SHP77 treated with DMSO at 0.1 percent for 48 hours (cell line): ENCODE measurements at places on chromosomes 5 and 9.

- no peak for DNase-seq
These were observed 42.6 kb upstream of the RNF38 start for GRCh38 chr9:36442710-36443109.

GRCh38 chr5:74624931-74625505 lies 15.5 kb downstream of the ENC1 start:
- DNase-seq: no peak

DNA sequence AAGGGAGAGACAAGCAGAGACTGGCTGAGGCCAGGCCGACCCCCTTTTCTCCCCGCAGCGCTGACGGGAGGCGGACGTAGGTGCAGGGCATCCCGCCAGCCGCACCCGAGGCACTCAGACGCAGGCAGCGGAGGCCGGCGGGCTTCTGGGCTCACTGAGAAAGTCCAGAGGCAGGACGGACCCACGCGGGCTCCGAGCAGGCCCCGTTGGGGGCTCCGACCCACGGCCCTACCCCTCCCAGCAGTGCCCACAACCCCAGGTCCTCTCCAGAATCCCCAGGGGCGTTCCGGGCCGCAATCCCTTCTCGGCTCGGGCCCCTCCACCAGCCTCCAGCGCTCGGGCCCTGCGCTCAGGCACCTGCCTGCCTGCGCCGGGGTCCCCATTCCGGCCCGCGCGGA lies 543 bp downstream of the MTMR12 start:
- peak; percentile 32 for DNase-seq

DNA sequence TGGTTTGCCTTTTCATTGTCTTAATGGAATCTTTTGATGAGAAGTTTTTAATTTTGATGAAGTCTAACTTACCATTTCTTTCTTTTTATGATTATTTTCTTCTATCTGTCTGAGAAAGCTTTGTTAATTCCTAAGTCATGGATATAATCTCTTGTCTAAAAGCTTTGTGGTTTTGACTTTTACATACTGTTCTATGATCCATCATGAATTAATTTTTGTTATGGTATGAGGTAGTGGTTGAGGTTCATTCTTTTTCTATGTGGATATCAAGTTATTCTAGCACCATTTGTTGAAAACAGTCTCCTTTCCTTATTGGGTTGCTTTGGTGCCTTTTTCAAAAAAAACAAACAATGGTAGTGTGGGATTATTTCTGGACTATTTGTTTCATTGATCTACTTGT lies 20.4 kb downstream of the FBXO10 start:
- no peak for DNase-seq

DNA sequence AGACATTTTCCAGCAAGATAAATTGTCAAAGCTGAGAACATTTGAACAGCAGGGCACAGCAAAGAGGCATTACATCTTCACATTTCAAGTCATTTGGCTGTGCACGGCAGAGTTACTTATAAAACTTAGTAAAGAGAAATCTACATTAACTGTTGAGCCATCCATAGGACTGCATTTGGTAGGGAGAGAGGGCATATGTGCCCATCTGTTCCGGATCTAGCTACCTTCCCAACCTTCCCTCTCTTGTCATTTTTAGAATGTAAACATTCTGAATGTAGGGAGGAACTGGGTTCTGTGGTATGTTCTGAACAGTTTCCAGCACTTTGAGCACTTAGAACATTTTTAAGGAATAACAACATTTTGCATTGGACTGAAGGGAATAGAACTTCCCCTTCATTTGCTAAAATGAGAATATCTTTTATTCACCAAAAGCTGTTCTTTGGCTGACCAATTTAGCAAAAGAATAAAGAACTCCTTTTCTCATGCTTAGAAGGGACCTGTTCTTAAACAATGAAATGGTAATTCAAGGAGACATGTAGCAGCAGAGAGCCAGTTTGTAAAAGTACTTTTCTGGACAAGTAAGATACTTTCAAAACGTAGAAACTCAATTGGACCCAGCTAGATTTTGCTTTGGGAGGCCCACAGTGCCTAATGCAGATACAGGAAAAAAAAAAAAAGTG lies 104.4 kb downstream of the CETN3 start:
- DNase-seq: no peak

- no peak for DNase-seq
These were observed 23.1 kb downstream of the IRF1 start for GRCh38 chr5:132467287-132467984.

- no peak for DNase-seq
These were observed 44.1 kb downstream of the CCL28 start for GRCh38 chr5:43367909-43368669.

- DNase-seq: no peak
These were observed 10.0 kb downstream of the PALM2AKAP2 start for GRCh38 chr9:109789971-109790370.

DNA sequence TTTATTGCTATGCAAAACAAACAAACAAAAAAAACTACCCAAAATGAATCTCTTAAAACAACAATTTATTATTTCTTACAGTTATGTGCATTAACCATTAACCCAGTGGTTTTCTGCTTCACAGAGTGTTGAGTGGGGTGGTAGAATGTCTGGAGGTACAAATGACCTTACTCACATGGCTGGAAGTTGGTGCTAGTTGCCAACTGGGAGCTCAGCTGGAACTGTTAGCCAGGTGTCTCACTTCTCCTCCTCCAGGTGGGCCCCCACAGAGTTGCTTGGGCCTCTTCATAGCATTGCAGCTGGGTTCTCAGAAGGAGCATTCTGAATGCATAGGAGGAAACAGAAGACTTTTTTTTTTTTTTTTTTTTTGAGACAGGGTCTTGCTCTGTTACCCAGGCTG lies 10.5 kb upstream of the B4GALT1 start:
- DNase-seq: no peak

GRCh38 chr9:101342595-101342994 lies 42.2 kb downstream of the BAAT start:
- no peak for DNase-seq

GRCh38 chr5:116451066-116451465 lies 123.6 kb downstream of the SEMA6A start:
- no peak for DNase-seq

DNA sequence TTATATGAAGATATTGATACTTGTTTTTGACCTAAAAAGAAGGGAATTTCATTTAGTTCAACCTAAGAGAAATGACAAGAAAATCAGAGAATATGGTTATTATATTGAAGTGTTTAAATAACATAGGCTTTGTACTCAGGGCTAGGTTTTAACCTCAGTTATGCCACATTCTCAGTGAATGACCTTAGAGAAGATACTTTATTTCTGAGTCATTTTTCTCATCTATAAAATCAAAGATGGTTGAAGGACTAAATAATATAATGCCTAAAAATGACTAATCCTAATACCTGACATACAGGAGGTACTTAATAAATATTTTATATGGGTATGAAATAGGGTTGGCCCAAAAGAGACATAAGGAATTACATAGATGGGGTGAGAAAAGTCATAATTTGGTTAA lies 32.3 kb downstream of the DIMT1 start:
- no peak for DNase-seq

DNA sequence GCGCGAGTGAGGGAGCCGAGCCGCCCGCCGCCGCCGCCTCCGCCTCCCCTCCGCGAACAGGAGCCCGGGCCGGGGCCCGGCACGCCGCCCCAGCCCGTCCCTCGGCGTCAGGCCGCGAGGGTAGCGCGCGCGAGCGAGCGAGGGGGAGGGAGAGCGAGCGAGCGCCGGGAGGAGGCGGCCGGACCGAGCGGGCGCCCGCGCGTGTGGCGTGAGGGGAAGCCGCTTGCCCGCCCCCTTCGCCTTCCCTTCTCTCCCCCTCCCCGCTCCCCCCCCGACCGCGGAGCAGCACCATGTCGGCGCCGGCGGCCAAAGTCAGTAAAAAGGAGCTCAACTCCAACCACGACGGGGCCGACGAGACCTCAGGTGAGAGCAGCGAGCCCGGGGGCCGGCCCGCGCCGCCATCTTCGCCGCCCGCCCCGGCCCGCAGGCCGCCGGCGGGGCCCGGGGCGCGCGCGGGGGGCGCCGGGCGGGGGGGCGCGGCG lies 312 bp downstream of the SET start:
- no peak for DNase-seq

DNA sequence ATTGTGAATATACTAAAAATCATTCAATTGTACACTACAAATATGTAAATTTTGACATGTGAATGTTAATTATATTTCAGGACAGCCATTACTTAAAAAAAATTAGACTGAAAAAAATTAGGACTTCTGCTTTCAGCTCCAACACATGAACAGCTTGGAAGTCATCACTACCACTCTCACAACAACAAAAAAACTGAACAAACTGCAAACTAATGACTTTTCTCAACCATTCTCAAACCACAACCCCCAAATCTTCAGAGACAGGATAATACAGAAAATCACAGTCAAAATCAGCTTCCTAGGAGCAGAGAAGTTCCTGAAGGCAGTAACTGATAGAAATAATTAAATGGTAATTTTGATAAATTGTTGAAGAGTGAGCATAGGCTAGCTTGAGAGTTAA lies 686.4 kb downstream of the TLE1 start:
- no peak for DNase-seq

DNA sequence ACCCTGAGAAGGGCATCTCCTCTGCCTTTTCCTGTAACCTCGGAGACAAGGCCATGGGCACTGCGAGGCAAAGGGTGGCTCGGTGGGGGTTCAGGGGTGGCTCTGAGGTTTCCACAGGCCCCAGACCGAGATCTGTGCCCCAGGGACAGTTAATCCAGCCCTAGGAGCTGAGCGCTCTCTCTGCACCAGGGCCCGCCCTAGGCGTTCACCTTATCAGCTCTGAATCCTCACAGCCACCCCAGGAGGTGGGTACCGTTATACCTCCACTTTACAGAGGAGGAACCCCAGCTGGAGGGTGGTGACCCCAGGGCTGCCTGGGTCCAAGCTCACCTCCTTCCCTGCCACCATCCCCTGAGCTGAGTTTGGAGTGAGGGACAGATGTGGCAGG lies 2.3 kb upstream of the ENG start:
- DNase-seq: no peak

GRCh38 chr9:105054491-105054890 lies 126.5 kb upstream of the ABCA1 start:
- DNase-seq: no peak

DNA sequence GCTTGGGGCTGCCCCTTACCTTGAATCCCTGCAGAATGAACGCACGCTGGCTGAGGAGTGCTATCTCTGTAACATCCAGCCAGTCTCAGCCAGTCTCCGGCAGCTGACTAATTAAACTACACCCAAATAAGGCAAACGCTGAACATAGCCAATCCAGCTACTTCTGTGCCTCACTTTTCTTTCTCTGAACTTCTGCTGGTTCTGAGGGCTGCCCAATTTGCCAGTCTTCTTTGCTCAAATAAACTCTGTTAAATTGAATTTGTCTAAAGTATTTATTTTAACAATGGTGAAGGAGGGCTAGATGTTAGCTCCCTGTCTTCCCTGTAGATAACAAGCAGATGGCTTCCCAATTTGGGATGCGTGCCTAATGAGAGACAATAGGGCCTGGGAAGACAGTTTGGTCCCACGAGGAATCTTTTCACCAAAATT lies 154.0 kb upstream of the NFIL3 start:
- DNase-seq: no peak

DNA sequence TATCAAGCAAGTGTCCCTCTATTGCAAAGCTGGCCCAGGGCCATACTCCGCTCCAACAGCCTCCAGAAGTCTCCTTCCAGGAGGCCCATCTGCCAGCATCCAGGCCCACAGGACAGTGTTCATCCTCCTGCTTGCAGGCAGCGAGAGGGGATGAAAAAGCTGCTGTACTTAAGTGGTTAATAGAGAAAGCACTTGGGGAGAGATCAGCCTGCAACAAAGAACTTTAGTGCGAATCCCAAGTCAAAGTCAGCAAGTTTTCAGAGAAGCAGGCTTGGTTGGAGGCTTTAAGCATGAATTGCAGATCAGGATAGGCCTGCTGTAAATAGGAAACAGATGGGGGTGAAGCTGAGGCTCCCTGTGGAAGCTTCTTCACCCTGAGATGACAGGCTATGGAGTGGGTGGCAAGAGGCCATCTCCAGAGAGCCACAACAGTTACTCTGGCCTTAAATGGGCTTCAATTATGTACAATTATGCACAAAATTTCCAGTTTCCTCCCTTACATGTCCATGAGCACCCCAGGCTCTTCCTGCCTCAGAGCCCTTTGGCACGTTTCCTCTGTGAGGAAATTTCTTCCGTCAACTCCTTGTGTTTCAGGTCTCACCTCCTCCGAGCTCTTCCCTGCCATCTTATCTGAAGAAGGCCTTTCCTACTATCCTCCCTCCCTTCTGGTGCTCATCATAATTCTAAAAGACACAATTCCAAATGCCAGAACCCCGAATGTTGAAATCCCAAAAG lies 98.0 kb upstream of the NR3C1 start:
- DNase-seq: no peak

DNA sequence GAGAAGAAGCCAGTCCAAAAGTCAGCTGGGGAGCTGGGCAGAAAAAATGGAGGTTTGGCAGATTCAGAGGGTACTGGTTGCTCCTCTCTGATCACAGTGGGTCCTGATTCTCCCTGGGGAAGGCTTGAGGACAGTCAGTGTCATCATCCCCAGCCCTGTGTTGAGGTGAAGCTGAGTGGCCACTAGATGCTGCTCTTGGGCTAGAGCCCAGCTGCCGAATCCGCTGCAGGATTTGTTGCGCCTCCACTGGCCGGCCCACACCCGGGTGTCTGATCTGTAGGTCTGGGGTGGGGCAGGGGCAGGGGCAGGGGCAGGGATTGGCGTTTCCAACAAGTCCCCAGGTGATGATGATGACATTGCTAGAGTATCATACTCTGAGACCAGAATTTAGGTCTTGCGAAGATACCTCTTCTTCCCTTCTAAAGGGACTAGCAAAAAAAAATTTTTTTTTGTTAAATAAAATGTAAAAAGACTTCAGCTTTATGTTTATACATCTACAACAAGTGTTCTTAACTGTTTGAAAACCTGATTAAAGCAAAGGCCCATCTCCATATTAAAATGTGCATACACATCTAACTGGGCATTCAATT lies 106.8 kb downstream of the PDE6A start:
- DNase-seq: peak; percentile 16

DNA sequence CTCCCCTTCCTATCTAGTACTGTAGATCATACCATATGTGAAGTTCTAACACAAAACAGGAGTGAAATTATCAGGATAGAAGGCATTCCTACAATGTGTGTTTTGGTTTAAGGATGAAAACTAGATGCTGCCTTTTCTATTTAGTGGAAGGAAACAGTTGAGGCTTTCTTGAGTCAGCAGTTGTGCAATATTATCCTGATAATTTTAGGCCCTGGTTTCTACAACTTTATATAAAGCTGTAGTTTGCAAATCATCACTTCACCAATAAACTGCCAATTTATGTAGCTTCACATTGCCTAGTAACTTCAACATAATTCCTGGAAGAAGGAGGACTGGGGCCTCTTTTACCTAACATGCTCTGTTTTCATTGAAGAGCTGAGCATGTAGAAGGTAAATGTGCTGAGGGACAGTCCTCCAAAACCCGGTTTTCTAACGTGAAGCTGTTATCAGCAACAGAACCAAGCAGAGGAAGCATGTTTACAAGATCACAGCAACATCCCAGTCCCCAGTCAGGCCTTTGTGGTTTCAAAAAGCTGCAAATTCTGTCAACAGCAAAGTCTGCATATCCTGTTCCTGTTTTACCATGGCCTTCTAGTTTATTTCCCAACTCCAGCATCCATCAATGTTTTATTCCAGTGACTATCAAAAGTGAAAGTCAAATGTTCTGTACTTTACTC lies 513.4 kb upstream of the MEF2C start:
- DNase-seq: no peak
